ENCODE measurements at places on chromosomes 16 and 17.
A peak's percentile ranks its signal among the peaks of the same experiment; 100 is the strongest.

DNA sequence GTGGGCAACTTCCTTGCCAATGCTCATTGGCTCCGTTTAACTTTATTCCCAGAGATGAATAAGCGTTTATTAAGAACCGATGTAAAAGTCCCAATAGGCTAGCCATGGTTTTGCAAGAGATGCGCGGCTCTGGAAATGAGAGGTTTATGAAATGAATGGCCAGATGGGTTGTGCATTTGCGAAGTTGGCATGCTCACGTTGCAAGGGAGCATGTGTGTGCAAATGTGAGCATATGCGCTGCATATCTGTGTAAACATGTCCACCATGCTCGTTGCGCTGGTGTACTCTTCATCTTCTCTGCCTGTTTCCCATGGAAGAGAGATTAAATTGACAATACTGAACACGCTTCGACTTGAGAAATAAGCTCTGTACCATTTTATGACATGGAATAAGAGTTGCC lies 848.6 kb upstream of the RBFOX1 start:
- no peak for DNase-seq

GRCh38 chr16:24555346-24555872 lies 16.0 kb downstream of the RBBP6 start:
- DNase-seq = no peak

- DNase-seq = no peak
These were observed 75.5 kb upstream of the MED9 start for GRCh38 chr17:17401271-17401781.

DNA sequence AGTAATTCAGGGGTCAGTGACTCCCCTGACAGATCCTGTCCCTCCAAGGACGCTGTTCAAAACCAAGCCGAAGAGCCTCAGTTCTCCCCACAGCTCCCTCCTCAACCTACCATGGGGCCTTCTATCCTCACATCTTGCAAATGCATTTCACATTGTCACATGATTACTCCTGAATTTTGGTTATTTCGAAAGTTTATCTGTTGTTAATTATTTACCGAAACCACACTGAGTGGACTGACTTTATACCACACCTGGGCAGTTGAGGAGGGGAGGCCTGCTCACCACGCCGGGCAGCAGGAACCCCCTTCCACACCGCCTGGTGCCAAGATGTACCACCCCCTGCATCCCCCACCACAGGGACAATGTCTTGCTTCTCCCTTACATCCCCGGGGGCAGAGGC lies 4.7 kb downstream of the TIMP2 start:
- no peak for DNase-seq

DNA sequence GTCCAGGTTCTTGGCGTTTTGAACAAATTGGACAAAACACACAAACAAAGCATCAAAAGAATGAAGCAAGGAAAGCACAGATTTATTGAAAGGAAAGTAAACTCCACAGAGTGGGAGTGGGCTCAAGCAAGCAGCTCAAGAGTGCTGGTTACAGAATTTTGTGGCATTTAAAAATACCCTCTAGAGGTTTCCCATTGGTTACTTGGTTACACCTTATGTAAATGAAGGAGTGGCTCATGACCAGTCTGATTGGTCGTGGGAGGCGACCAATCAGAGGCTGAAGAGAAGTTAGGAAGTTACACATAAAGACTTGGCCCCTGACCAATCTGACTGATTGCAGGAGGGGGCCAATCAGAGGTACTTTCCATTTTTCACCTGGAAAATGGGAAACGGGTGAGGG lies 1373.8 kb upstream of the GOT2 start:
- DNase-seq = no peak

- no peak for DNase-seq
These were observed 2.9 kb upstream of the KATNB1 start for GRCh38 chr16:57732714-57733113.

- DNase-seq = no peak
These were observed 153.4 kb downstream of the RGS9 start for GRCh38 chr17:65290616-65291015.

GRCh38 chr17:48074322-48075081 lies 26.3 kb downstream of the NFE2L1 start:
- DNase-seq = peak; percentile 77

- DNase-seq = peak; percentile 57
These were observed 4.8 kb downstream of the EMP2 start for GRCh38 chr16:10575506-10576130.

DNA sequence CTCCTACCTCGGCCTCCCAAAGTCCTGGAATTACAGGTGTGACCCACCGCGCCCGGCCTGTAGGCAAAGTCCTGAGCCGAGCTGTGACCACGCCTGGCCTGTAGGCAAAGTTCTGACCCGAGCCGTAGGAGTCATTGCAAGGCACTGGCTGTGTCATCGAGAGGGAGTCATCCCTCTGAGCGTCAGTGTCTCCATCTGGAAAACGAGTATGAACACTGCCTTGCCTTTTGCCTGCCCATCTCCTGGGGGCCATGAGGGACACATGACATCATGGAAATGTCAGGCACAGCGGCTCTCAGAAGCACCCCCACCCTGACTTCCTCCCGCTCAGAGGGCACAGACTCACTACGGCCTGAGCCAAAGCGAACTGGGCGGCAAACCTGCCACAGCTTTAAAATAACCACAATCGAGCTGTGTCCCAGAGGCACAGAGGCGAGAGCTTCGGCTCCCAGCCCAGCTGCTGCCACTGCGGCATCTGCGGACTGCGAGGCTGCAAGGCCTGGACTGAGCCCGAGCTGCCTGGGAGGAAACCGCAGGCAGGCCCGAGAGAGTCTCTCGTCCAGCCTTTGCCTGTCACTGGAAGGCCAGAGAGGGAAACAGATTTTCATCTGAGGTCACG lies 50.8 kb downstream of the RPH3AL start:
- no peak for DNase-seq

DNA sequence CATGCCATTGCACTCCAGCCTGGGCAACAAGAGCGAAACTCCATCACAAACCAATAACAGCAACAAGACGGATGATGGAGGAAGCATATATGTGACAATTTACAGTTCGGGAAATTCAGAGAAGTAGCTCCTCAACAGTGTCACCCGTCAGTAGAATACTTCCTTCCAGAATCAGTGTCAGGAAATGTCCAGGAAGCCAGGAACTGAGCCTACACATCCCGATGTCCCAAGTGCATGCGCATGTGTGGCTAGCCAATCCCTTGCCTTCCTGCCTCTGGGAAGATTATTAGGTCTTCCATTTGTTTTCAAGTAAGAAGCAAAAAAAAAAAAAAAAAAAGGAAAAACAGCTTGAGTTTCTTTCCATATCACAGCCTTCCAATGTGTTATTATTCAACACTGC lies 1.4 kb upstream of the PITPNC1 start:
- no peak for DNase-seq

GRCh38 chr17:44522883-44523671 lies 19.9 kb upstream of the GPATCH8 start:
- DNase-seq = peak; percentile 70

GRCh38 chr17:33385133-33385532 lies 92.0 kb upstream of the ASIC2 start:
- no peak for DNase-seq

- DNase-seq = no peak
These were observed 1.2 kb downstream of the MYH11 start for GRCh38 chr16:15855704-15856003.

DNA sequence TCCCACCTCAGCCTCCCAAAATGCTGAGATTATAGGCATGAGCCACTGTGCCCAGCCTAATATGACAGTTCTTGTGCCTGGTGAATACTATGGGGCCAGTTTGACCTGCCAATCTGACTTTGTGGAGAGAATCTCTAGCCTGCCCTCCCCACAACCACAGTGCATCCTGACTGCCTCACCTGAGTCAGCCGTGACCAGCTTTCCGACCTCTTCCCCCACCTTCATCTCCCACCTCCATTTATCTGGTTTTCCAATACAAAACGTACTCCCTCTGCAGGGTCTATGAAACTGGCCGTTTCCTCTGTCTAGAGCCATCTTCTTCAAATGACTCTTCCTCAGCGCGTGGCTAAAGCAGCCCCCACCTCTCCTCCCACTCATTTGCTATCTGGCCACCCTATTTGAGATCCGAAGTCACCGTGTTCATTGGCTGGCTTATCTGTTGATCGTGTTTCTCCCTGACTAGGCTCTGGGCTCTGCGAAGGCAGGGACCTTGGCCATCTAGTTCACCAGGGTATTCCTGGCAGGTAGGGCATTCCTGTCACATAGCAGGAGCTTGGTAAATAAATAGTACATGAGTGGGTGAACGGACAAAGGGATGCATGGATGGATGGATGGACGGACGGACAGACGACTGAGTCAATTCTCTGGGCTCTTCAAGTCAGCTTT lies 22.3 kb upstream of the PLLP start:
- no peak for DNase-seq

- no peak for DNase-seq
These were observed 137.5 kb upstream of the PLCG2 start for GRCh38 chr16:81641395-81642106.

DNA sequence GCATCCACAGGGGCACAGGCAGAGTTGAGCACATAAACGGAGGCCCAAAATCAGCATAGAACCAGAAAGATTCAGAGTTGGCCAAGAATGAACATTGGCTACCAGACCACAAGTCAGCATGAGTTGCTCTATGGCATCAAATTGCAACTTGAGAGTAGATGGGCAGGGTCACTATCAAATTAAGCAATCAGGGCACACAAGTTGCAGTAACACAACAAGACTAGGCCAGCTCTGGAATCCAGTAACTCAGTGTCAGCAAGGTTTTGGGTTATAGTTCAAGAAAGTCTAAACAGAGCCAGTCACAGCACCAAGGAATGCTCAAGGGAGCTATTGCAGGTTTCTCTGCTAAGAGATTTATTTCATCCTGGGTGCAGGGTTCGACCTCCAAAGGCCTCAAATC lies 12.9 kb downstream of the G6PC1 start:
- peak; percentile 42 for DNase-seq

DNA sequence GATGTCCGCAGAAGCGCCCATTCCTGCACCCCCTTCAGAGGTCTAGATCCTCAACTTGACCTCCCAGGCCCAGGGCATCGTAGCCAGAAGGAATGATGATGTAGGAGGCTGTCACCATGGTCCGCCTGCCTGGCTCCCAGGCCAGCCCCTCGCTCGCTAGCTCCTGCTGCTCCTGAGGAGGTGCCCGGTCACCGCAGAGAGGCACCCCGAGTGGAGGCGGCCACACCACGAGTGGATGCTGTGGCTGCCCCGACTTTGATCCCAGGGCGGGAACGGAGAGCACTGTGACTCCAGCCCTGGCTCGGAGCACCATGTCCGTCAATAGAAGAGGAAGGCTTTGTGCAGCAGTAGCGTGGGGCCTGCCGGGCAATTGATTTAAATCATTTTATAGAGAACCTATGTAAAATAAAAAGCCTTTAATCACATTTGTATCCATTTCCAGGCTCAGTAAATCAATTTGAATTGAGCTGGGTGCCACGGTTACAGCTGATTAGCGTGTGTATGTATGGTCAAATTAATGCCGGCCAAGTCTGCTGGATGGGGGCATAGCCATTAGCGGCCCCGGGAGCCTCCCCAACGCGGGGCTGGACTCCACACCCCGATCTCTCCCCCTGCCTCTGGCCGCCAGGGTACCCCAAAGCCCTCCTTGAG lies 122.6 kb upstream of the GSE1 start:
- DNase-seq = no peak

DNA sequence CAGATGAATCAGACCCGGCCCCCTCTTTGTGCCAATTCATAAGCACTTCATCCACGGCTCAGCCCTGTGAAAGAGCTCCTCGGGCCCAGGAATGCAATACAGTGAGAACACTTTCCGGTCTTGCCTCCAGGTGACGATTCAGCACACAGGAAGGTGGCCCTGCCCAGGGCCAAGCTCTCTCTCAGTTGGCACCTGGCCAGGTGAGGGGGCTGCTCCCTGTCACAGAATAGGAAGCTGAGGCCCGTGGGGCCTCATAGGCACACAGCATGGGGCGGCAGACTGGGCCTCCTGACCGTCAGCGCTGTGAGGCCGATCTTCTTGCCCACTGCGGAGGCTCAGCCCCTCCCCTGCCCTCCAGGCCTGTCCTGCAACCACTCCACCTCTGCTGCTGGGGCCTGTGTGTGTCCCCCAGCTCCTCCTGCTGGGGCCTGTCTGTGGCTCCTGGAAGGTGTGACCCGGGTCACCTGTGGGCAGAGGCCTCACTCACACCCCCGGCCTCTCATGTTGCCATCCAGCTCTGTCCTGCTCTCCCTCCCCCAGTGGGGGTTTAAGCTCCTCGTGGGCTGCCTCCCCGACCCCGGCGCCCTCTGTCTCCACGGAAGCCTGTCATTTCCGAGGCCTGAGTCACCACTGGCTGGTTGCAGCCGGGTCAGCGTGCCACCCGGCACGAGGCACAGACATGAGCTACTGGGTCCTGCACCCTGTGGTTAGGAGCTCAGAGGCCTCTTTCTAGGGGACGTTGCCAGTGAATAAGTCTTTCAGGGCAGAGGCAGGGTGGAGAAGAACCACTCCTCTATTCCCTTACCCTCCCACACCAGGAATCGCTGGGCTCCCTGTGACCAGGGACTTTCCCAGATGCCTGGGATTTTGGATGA lies 114.4 kb downstream of the SEC14L1 start:
- DNase-seq = peak; percentile 86

- no peak for DNase-seq
These were observed 9.9 kb upstream of the C1QL1 start for GRCh38 chr17:44977814-44978550.

DNA sequence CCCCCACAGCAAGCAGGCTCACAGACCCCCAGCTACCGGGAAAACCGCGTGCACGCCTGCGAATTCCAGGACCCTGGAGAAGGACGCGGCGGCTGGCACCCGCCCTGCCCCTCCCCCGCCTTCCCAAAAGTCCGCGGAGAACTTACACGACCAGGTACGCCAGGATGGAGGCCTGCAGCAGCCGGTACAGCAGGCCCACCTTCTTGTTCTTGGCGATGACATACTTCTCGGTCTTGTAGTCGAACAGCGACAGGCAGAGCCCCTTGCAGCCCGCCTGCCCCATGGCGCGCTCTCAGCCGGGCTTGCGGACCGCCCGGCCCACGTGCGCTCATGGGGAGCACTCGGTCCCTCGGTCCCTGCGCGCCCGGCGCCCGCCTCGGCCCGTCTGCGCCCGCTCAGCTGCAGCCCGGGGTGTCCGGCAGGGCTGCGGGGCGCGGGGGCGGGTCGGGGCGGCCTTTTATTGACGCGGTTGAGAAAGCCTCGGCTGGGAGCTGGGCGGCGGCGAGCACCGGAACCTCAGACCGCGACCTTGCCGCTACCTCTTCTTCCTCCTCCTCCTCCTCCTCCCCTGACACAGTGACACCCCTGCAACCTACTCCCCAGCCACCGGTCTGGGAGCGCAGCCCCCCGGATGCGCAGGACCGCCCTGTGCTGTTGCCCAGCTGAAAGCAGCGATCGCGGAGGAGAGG lies at the start of gene P2RX5:
Gene P2RX5, minus strand, starts transcription at position 433 of the 689 bp plus-strand sequence. Its CDS starts 150 bp downstream, at position 283.
- DNase-seq = peak; percentile 26

DNA sequence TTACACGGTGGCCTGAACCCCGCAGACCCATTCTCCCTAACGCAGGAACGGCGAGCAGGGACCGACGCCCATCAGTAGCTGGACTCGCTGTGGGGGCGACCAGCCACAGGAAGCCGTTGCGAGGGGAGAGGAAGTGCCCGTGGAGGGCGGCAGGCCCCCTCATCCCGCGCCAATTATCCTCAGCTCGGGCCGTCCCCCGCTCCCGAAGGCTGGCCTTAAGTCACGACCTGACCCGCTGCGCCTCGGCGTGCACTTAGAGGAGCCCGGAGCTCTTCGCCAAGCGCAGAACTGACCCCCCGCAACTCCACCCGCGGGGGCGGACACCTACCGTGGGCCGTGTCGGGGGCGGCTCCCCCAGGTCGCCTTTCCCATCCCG lies 401 bp downstream of the ARL16 start:
- no peak for DNase-seq
